A375 (cell line): ENCODE measurements at places on chromosomes 6 and 20. TPM values are rescaled to one million over a fixed set of nuclear protein-coding genes. Genes with fewer than 3 reads are reported as not detected.

The THBS2 gene
- total RNA-seq = 2.0 and 2.2 TPM in 2 replicates

The MYO6 gene
- total RNA-seq = 3.6 and 5.6 TPM in 2 replicates

The CALHM4 gene
- total RNA-seq = not detected in 2 replicates

The BHLHE23 gene
- total RNA-seq = not detected in 2 replicates

The COL9A3 gene
- 835 and 843 TPM in 2 replicates for total RNA-seq

The ARG1 gene
- total RNA-seq = not detected in 2 replicates

The VARS2 gene
- total RNA-seq = 25.2 and 25.5 TPM in 2 replicates
